ENCODE measurements at places on chromosomes 12 and 14. TPM values are rescaled to one million over a fixed set of nuclear protein-coding genes. Genes with fewer than 3 reads are reported as not detected.

Gene MMP19
- 5.9 TPM for total RNA-seq

Gene HOXC4
- 0.09 TPM for total RNA-seq

Gene RPS6KL1
- total RNA-seq: 0.46 TPM

Gene TMCC3
- total RNA-seq: 0.71 TPM

Gene KRT2
- not detected for total RNA-seq

Gene CLEC2A
- total RNA-seq: not detected

Gene SLC38A4
- 4.2 TPM for total RNA-seq

Gene RARG
- 21.2 TPM for total RNA-seq

Gene SARNP
- total RNA-seq: 89.2 TPM

Gene LGMN
- 81.4 TPM for total RNA-seq

Gene ERBB3
- total RNA-seq: 0.28 TPM

Gene ALDH1L2
- 44.7 TPM for total RNA-seq

Gene ACSM4
- not detected for total RNA-seq

Gene SLC25A47
- total RNA-seq: not detected

Gene EML5
- total RNA-seq: under 0.01 TPM

Gene COX8C
- total RNA-seq: not detected

Gene KRT78
- not detected for total RNA-seq

Gene IFT43
- total RNA-seq: 41.7 TPM

Gene BATF
- not detected for total RNA-seq

Gene FOXN4
- total RNA-seq: not detected

Gene INSM2
- not detected for total RNA-seq

Gene RFX4
- total RNA-seq: not detected

Gene MGAT4C
- not detected for total RNA-seq

Gene NEMP1
- 3.8 TPM for total RNA-seq

Gene SLC10A1
- not detected for total RNA-seq

All from smooth muscle cell of bladder (primary cell).